Keratinocyte (primary cell): ENCODE measurements at places on chromosomes 1 and 21. TPM values are rescaled to one million over a fixed set of nuclear protein-coding genes. Genes with fewer than 3 reads are reported as not detected.

- no peak for DNase-seq
- peaks cover 24% of the 10 kb centered on the region for H3K36me3 ChIP-seq
- H3K27me3 ChIP-seq = no peaks in the 10 kb centered on the region
- H3K27ac ChIP-seq = no peak overlapping the region
Measured at GRCh38 chr1:45001011-45001481, 10.1 kb downstream of the HECTD3 start.

- H3K27me3 ChIP-seq = peaks cover 10% of the 10 kb centered on the region
- no peak for DNase-seq
- no peaks in the 10 kb centered on the region for H3K4me1 ChIP-seq
- H3K4me3 ChIP-seq = no peak overlapping the region
- no peaks in the 10 kb centered on the region for H3K36me3 ChIP-seq
- H3K27ac ChIP-seq = no peak overlapping the region
Measured at GRCh38 chr1:228937851-228938536, 202.7 kb downstream of the RHOU start.

DNA sequence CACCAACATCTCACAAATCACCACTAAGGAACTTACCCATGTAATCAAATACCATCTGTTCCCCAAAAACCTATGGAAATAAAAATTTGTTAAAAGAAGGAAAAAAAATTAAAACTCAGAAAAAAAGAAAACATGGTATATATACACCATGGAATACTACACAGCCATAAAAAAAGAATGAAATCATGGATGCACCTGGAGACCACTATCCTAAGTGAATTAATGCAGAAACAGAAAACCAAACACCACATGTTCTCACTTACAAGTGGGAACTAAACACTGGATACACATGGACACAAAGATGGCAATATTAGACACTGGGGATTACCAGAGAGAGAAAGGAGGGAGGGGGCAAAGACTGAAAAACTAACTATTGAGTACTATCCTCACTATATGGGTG, 50.4 kb downstream of the ZSWIM5 start:
- DNase-seq = no peak
- H3K27me3 ChIP-seq = no peaks in the 10 kb centered on the region
- H3K36me3 ChIP-seq = no peaks in the 10 kb centered on the region
- H3K27ac ChIP-seq = no peak overlapping the region

GRCh38 chr1:245169376-245169775, 14.6 kb downstream of the KIF26B start:
- H3K4me1 ChIP-seq = no peaks in the 10 kb centered on the region
- H3K27ac ChIP-seq = no peak overlapping the region
- no peaks in the 10 kb centered on the region for H3K27me3 ChIP-seq

- H3K4me1 ChIP-seq = peaks cover 23% of the 10 kb centered on the region
- no peak overlapping the region for H3K4me3 ChIP-seq
- peaks cover 3% of the 10 kb centered on the region for H3K36me3 ChIP-seq
- H3K27ac ChIP-seq = peak overlapping the region; percentile 22
- no peaks in the 10 kb centered on the region for H3K27me3 ChIP-seq
- DNase-seq = no peak
Measured at GRCh38 chr1:92848201-92848600, 16.4 kb downstream of the RPL5 start.

DNA sequence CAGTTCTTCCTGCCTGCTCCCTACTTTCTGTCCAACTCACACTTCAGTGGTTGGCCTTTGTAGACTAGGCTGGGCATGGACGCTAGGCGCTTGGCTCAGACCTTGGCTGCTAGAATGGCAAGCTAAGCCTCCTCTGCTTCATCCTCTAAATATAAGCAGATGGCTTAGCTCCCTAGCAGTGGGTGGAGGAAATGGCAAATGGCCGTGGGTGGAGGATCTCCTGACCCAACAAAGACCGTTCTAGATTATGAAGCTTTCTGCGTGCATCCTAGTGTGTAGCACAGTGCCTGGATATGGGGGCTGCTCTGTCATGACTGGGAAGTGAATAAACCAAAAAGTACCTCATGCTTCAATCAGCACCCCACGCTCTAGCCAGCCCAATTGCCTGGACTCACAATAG, 10.4 kb upstream of the ETV3L start:
- H3K27me3 ChIP-seq = peaks cover 32% of the 10 kb centered on the region
- peaks cover 4% of the 10 kb centered on the region for H3K4me1 ChIP-seq
- no peak overlapping the region for H3K27ac ChIP-seq
- no peaks in the 10 kb centered on the region for H3K36me3 ChIP-seq
- no peak for DNase-seq

- no peak overlapping the region for H3K4me3 ChIP-seq
- no peak for DNase-seq
- peaks cover 3% of the 10 kb centered on the region for H3K4me1 ChIP-seq
Measured at GRCh38 chr21:31873696-31874599, 1.1 kb downstream of the HUNK start.

DNA sequence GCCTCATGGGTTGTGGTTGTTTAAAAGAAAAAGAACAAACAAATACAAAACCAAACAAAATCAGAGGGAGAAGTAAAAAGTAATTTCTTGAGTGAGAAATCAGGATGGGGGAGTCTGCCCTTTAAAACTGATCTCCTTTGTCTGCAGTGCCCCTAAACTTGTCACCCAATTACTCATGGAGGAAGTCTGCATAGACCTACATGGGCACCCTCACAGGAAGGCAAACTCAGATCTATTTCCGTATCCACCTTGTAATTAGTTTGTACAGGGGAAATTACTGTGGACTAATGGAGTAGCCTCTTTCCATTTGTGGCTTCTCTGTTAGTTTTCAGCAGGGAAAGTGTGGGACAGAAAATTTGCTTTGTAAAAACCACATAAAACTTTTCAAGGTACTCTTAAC, 600.4 kb downstream of the ADGRL2 start:
- peaks cover 4% of the 10 kb centered on the region for H3K4me1 ChIP-seq
- H3K27me3 ChIP-seq = no peaks in the 10 kb centered on the region
- H3K27ac ChIP-seq = no peak overlapping the region
- H3K4me3 ChIP-seq = no peak overlapping the region
- no peaks in the 10 kb centered on the region for H3K36me3 ChIP-seq

DNA sequence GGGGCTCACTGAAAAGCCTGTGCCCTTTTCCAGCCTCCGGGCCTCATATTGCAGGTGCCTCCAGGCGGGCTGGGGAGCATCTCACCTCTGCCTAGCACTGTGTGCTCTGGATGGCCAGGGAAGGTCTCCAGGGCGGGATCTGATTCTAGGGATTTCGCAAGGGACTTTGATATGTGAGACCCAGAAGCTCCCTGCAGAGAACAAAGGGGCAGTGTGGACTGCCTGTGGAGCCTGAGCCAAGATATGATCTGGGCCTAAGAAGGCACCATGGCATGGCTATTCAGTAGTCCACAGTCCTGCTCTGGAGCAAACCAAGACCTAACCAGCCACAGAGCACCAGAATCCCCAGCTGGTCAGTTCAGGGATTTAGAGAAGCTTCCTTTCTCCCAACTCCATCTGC, 157.2 kb downstream of the ST6GALNAC5 start:
- no peaks in the 10 kb centered on the region for H3K27me3 ChIP-seq
- H3K4me1 ChIP-seq = peaks cover 3% of the 10 kb centered on the region
- H3K4me3 ChIP-seq = no peak overlapping the region
- no peak for DNase-seq

DNA sequence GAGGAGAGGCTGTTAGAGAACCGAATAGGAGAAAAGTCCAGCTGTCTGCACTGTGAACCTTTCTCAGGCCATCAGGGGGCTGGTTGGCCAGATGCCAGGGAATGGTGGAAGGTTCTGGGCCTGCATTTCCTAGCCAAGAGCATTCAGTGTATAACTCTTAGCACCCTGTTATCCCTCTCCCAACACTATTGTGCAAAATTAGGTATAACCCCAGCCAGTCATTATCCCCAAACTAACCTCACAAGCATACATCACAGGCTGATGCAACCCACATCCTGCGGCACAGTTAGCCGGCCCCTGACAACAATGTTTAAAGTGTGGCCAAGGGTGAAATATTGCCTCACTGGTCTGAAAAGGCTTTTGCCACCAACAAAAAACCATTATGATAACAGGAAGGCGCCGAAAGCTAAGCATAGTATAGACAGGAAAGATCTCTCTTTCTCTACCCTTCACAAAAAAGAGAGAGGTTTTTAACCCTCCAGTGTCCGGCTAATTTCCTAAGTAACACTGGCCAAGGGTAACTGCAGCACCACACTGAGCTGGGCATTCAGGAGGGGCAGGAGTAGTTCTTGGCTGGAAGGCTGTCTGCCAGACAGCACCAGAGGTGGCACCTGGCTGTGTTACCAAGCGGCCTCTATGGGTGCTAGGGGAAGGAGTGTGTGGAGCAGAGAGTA, 77.3 kb upstream of the BCAR3 start:
- H3K36me3 ChIP-seq = no peaks in the 10 kb centered on the region
- H3K4me3 ChIP-seq = no peak overlapping the region
- no peaks in the 10 kb centered on the region for H3K27me3 ChIP-seq
- no peak for DNase-seq
- peaks cover 31% of the 10 kb centered on the region for H3K4me1 ChIP-seq
- H3K27ac ChIP-seq = no peak overlapping the region

DNA sequence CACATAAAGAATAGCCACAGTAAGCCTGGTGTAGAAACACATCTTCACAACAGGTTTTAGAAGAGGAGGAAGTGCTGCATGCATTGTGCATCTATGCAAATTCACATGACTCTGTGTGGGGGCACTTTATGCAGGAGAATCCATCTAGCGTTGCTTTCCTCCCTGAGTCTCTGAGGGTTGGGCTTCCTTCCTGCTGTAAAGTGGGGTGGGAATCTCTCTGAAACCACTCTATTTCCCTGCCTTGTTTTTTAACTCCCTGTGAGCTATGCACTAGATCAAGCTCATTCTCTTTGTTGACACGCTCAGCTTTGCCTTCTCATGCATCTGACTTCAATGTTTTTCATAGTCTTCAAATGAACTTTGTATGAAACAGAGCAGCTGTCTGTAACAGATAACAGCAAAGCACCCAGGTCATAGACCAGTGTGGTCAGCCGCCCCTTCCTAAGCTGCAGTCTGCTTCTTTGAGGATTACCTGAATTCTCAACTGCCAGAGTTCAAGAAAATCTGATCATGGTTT, 102.7 kb upstream of the DPH5 start:
- no peak for DNase-seq
- no peak overlapping the region for H3K27ac ChIP-seq
- H3K4me3 ChIP-seq = no peak overlapping the region
- no peaks in the 10 kb centered on the region for H3K27me3 ChIP-seq
- no peaks in the 10 kb centered on the region for H3K4me1 ChIP-seq

GRCh38 chr1:155929057-155929456, 5.2 kb downstream of the KHDC4 start:
- peaks cover 55% of the 10 kb centered on the region for H3K36me3 ChIP-seq
- no peaks in the 10 kb centered on the region for H3K27me3 ChIP-seq
- DNase-seq = no peak
- H3K4me1 ChIP-seq = peaks cover 32% of the 10 kb centered on the region

- H3K4me3 ChIP-seq = no peak overlapping the region
- H3K36me3 ChIP-seq = no peaks in the 10 kb centered on the region
- DNase-seq = no peak
- H3K27me3 ChIP-seq = no peaks in the 10 kb centered on the region
- H3K4me1 ChIP-seq = no peaks in the 10 kb centered on the region
Measured at GRCh38 chr21:32653326-32653901, 41.2 kb upstream of the CFAP298 start.

DNA sequence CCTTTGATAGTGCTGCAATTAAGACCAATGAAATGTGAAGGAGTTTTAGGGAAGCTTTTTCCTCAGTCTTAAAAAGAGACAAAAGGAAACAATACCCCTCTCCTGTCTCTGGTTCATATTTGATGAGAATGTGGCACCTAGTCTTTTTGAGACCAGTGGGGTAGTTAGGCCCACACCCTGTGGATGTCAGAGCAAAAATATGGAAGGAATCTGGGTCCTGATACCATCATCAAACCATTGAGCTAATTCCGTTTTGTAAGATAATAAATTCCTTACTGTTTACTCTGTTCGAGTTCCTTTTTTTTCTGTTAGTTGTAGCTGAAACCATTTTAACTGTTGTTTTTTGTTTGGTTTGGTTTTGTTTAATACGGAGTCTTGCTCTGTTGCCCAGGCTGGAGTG, 33.3 kb downstream of the PTPRC start:
- H3K27me3 ChIP-seq = no peaks in the 10 kb centered on the region
- H3K36me3 ChIP-seq = no peaks in the 10 kb centered on the region
- DNase-seq = no peak
- H3K4me1 ChIP-seq = peaks cover 35% of the 10 kb centered on the region

DNA sequence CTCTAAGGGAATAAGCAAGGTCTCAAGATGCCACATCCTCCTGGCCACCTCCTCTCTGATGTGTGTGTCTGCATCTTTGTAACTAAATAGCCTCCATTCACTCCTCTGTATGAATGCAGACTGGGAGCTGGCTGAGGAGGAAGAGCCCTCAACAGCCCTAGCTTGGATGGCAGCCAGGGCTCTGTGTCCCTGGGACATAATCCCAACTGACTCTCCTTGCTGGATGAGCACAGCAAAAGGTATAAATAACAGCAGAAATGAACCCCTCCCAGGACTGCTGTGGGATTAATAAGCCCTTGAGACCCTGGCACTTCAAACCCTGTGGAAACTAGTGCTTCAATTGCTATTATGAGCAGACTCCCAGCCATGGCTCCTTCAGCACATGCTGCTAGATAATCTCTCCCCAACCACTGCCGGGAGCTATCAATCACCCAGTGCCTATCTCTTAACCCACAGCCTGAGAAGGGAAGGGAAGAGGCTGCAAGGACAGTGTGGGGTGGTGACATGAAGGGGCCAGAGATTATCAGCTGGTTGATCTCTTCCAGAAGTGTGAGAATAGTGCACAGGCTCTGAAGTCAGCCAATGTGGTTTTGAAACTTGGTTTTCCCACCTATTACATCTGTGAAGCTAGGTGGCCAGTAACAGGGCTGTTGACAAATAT, 152.2 kb downstream of the TNR start:
- no peak for DNase-seq
- H3K27ac ChIP-seq = no peak overlapping the region
- no peaks in the 10 kb centered on the region for H3K4me1 ChIP-seq
- H3K4me3 ChIP-seq = no peak overlapping the region

DNA sequence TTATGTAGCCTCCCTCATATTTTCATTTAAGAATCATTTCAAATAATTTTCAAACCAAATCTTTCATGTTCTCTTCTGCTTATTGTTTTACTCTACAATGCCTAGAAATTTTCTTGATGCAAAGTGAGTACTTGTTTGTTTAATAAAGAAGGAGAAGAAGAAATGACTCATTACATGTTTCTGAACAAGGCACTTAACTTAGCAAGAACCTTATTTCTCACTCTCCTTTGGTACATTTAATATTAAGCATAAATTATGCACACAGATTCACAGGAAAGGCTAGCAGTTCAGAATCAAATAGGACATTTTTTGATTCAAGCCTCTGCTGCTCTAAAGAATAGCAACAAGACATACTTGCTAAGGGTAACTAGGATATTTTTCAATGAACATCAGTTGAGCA, 9.1 kb downstream of the SCYL3 start:
- peaks cover 12% of the 10 kb centered on the region for H3K36me3 ChIP-seq
- H3K27ac ChIP-seq = no peak overlapping the region

Gene RER1
- polyA plus RNA-seq = 242 to 297 TPM (median 254 TPM) in 3 replicates

Gene ETV3L
- polyA plus RNA-seq = not detected in 3 replicates

Gene ARHGEF10L
- 2.4 to 5.1 TPM (median 2.8 TPM) in 3 replicates for polyA plus RNA-seq

Gene GREM2
- polyA plus RNA-seq = not detected in 3 replicates

Gene DYNLT4
- not detected in 3 replicates for polyA plus RNA-seq
